Cerebellar cortex (tissue), 1 donor: ENCODE measurements at places on chromosomes 12 and 14.

GRCh38 chr12:58408516-58408915 lies 467.1 kb downstream of the ATP23 start:
- DNase-seq: no peak

DNA sequence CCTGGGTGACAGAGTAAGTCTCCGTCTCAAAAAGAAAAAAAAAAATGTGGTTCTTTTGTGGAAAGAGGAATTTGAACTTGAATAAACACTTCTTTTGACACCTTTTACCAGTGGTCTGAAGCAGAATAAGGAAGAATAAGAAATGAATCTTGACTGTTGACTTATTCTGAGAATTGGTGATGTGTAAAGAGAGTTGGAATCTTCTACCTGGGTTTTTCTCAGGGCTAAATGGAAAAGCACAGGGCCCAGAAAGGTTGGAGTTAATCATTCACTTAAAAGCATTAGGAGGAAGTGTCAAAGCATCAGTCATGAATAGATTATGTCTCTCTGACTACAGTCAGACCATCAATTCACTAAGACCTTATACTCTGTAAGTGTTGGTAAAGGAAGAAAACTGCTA lies 13.9 kb downstream of the PNMA1 start:
- DNase-seq: no peak

GRCh38 chr12:50581226-50582184 lies 76.7 kb downstream of the DIP2B start:
- no peak for DNase-seq

DNA sequence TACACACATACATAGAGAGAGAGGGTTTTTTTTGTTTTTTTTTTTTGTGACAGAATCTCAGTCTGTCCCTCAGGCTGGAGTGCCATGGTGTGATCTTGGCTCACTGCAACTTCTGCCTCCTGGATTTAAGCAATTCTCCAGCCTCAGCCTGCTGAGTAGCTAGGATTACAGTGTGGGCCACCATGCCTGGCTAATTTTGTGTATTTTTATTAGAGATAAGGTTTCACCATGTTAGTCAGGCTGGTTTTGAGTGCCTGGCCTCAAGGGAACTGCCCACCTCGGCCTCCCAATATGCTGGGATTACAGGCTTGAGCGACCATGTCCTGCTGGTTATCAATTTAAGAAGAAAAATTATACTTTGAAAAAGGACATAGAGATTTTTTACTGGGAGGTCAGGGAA lies 710.6 kb downstream of the SLC6A15 start:
- DNase-seq: no peak

DNA sequence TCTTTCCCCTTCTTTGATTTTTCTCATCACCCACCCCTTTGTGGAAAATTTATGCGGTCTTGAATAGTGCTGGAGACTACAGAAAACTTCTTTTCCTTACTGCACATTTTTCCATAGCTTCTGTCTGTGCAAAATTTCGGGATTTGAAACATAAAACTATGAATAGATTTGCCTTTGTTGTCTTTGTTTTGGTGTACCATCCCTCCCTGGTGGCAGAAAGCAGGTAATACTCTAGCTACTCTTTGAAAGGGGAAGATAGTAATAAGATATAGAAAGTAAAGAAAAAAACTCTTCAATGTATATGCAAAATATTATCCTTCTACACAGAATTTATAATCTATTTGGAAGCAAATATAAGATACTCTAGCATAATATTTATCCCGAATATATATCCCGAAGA lies 79.1 kb upstream of the LMO3 start:
- DNase-seq: no peak

GRCh38 chr12:13981990-13982389 lies 588 bp upstream of the GRIN2B start:
- DNase-seq: peak; percentile 17
